Activated CD8-positive, alpha-beta memory T cell treated with anti-CD3 and anti-CD28 coated beads, Interleukin-2, amount 50 U/mL, for 48 hours (primary cell): ENCODE measurements at places on chromosomes 4 and X.

GRCh38 chr4:126627255-126627654 lies 1005.5 kb upstream of the INTU start:
- no peak for DNase-seq

GRCh38 chrX:103175944-103176753 lies 38.8 kb upstream of the BEX4 start:
- DNase-seq: peak; percentile 71

- no peak for DNase-seq
Observed at GRCh38 chr4:82419451-82419850, 10.8 kb downstream of the HNRNPDL start.

DNA sequence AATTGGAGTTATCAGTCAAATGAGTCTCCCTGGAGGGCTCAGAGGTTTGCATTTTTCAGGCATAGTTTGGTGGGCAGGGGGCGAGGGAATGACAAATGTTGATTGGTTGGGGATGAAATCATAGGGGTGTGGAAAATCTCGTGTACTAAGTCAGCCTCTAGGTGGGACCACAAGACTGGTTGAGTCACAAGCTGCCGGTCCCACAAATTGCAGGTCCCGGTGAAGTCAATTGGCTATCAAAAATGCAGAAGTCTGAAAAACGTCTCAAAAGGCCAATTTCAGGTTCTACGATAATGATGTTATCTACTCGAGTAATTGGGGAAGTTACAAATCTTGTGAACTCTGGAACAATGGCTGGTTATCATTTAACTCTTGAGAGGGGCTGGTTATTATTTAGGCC lies 98.8 kb upstream of the DHX15 start:
- no peak for DNase-seq

GRCh38 chr4:149296503-149296902 lies 519.1 kb downstream of the IQCM start:
- no peak for DNase-seq
